ENCODE measurements at places on chromosomes 1 and 21.

DNA sequence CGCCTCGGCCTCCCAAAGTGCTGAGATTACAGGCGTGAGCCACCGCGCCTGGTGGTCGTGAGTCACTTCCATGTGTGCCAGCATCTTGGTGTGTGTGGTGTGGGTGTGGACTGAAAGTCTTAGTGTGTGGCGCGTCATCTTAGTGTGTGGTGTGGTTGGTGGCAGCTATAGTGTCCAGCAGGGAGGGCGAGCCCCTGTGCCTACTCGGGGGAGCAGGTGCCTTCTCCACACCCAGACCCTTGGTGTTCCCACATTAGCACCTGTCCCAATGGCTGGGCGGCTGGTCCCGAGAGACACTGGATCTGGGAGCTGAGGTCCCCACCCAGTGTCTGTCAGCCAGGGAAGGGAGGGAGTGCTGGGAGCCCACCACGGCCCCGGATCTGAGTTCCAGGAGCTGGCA lies 2.8 kb downstream of the SCNN1D start:
- peak; percentile 75 for DNase-seq

GRCh38 chr1:236394879-236395229 lies 768 bp downstream of the EDARADD start:
- no peak for DNase-seq

DNA sequence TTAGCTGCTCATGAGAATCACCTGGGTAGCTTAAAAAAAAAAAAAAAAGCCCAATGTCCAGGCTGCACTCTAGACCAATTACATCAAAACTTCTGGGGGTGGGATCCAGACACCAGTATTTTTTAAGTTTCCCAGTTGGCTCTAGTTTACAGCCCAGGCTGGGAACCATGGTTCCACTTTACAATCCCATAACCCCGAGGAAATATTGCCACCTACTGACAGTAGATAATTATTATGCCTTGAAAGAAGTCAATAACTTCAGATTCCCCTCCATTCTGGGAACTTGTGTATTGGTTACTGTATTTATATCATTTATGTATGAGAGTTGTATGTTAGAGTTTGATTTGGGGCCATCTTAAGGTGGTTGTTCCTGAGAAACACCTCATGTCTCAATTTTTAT lies 100.2 kb downstream of the SPATA46 start:
- no peak for DNase-seq

GRCh38 chr1:229161740-229162139 lies 109.2 kb upstream of the RAB4A start:
- DNase-seq: no peak

DNA sequence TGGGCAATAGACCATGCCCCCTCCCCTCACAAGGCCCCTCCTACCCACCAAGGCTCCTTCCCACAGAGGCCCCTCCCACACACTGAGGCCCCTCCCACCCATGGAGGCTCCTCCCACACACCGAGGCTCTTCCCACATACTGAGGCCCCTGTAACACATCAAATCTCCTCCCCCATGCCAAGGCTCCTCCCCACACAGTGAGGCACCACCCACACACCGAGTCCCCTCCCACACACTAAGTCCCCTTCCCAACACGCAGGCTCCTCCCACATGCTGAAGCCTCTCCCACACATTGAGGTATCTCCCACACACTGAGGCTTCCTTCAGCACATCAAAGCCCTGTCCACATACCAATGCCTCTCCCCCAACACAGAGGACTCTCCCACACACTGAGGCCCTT lies 391.8 kb downstream of the CAMTA1 start:
- DNase-seq: no peak

GRCh38 chr1:47565676-47566075 lies 127.8 kb downstream of the FOXD2 start:
- no peak for DNase-seq

- no peak for DNase-seq
Measured at GRCh38 chr21:45740491-45741357, 97.2 kb downstream of the PCBP3 start.

- peak; percentile 86 for DNase-seq
Measured at GRCh38 chr1:16905110-16905867, 9.5 kb downstream of the RNU1-2 start.

- no peak for DNase-seq
Measured at GRCh38 chr1:114107474-114108435, 45.9 kb downstream of the SYT6 start.

DNA sequence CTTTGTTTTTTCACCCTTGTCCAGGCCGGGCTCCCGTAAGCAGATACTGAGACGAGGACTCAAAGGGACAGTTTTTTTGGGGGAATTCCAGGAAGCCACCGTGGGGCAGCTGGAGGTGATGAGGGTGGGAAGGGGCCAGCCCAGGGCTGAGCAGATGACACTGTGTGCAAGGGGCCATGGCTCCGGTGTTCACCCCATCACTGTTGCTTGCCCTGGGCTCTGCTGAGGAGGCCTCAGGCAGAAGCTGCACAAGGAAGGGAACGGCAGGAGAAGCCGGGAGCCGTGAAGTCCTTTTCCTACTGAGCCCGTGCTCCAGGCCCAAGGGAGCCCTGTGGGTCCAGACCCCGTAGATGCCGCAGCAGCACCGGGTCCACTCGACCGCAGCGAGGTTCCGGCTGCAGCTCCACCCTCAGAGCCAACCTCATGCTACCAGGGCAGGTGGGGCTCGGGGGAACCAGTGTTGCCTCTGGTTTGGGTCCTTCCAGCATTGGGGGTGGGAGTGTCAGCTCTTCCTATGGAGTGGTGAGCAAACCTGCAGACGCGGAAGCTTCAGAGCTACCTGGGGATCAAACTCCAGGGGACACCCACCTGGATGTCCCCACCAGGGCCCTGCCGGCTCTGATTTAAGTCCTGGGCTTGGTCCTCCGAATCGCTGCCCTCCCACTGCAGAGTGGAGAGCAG lies 4.3 kb upstream of the CALML6 start:
- no peak for DNase-seq

- DNase-seq: no peak
Measured at GRCh38 chr1:62539028-62539447, 58.3 kb upstream of the ANGPTL3 start.

- DNase-seq: no peak
Measured at GRCh38 chr1:117782056-117782455, 147.4 kb downstream of the GDAP2 start.

- no peak for DNase-seq
Measured at GRCh38 chr1:4085546-4085945, 185.5 kb upstream of the C1orf174 start.

- DNase-seq: peak; percentile 21
Measured at GRCh38 chr1:207336559-207337467, 15.3 kb downstream of the CD55 start.

DNA sequence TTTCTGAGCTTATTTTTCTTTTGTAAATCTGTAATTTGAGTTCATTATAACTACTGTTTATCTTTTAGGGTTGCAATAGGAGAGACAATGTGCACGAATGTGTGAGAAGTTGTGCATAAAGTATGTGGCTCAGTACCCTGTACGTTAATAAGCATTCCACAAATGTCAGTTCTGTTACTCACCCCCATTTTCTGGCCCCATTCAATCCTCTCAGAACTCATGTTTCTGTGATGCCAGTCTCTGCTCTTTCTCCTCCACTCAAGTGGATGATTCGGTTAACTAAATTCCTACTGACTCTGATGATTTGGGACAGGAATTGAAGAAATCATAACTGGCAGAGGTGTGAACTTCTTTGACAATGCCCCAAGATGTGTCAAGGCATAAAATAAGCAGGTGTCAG lies 10.2 kb upstream of the DMRTB1 start:
- peak; percentile 91 for DNase-seq

- DNase-seq: no peak
Measured at GRCh38 chr1:27878787-27879335, 6.5 kb downstream of the THEMIS2 start.

- DNase-seq: peak; percentile 37
Measured at GRCh38 chr1:35555212-35555584, 2.0 kb downstream of the KIAA0319L start.

- DNase-seq: no peak
Measured at GRCh38 chr1:230831771-230832170, 36.5 kb downstream of the C1orf198 start.

DNA sequence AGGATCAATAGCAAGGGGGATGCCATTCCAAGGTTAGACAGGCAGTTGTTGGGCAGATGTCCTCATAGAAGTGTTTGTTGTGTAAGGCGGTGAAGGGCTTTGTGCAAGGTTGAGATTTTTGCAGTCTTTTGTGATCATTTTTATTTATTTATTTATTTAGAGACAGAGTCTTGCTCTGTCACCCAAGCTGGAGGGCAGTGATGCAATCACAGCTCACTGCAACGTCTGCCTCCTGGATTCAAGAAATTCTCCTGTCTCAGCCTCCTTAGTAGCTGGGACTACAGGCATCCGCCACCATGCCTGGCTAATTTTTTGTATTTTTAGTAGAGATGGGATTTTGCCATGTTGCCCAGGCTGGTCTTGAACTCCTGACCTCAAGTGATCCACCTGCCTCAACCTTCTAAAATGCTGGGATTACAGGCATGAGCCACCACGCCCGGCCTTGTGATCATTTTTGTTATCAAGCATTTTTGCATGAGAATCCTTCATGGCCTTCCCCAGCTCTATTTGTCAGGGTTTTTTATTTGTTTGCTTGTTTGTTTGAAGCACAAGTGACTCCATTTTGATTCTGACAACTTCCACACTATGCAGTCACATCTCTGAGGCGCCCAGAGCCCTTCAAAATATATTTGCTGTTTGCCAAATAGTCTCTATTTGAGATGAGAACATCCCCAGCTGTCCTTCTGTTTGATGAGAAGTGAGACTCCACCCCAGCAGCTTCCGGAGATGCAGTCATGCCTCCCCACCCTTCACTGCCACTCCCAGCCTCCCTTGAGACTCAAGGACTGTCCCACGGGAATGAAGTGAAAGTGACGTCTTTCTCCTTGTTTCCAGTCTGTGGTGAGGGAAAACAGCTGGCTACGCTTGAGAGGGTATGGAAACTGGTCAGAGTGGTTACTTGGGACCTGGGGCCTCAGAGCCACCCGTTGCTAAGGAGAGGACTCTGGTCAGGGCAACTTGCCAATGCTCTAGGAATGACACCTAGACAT lies 38.0 kb downstream of the TMEM50B start:
- peak; percentile 76 for DNase-seq

GRCh38 chr1:190881064-190881463 lies 403.4 kb upstream of the BRINP3 start:
- no peak for DNase-seq

GRCh38 chr1:12591267-12591938 lies 26.6 kb downstream of the DHRS3 start:
- DNase-seq: no peak

Data from astrocyte (in vitro differentiated cells and primary cell).